ENCODE measurements at places on chromosomes 1 and 21. TPM values are rescaled to one million over a fixed set of nuclear protein-coding genes. Genes with fewer than 3 reads are reported as not detected.

GRCh38 chr1:3543076-3544039, 68.0 kb downstream of the MEGF6 start:
- DNase-seq = peak; percentile 92

GRCh38 chr21:38438462-38438893, 59.8 kb downstream of the ERG start:
- peak; percentile 90 for DNase-seq

The FAM72B gene
- total RNA-seq = 2.5 TPM

The ERRFI1 gene
- total RNA-seq = 96.6 TPM

DNA sequence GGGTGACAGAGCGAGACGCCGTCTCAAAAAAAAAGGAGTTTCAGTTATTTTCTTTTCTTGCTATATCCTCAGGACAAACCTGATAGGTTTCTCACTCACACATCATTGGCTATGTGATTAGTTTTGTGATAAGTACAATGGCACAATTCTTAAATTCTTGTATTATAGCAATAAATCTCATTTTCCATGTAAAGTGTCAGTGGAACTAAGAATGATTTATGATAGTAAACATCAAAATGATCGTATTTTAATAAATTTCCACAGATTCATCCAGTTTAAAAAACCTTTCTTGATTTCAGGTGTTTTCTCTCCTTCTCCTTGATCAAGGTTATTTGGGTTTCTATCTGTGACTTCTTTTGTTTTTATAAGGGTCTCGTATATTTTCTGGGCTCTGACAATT, 3.5 kb downstream of the DNAJC28 start:
- DNase-seq = no peak

- no peak for DNase-seq
Observed at GRCh38 chr1:178534137-178534868, 21.4 kb downstream of the TEX35 start.

The ZSWIM5 gene
- total RNA-seq = 0.73 TPM

GRCh38 chr1:220198186-220199005, 73.9 kb downstream of the RAB3GAP2 start:
- no peak for DNase-seq

DNA sequence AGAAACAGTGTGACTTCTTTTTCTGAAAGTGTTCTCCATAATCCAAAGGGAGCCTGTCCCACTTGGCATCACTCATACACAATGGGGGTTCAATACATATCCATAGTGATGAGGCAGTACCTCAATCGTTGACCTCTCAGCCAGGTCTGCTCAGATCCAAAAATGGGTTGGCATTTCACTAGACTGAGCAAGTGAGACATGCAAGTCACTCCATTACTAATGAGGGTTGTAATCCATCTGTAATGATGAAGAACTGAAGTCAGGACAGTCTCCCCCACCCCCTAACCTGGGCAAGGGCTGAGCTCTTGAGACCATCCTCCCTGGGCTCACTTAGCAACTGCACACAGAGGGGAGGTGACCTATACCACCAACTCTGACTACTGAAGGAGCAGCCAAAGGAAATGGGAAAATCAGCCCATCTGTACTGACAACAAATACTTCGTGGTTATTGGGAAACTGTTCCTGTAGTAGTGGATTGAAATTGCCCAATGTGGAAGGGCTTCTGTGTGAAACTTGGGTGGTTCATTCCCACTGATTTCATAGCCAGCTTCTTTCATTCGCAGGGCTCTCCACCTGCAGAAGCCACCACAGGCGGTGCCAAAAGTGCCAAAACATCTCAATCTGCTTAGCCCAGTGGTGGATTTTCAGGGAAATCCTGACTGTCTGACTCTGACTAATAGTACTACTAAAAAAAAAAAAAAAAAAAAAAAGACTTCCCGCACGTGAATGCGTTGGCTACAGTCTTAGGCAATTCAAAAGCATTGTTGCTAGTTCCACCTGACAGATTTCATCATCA, 5.0 kb downstream of the NGF start:
- DNase-seq = no peak

DNA sequence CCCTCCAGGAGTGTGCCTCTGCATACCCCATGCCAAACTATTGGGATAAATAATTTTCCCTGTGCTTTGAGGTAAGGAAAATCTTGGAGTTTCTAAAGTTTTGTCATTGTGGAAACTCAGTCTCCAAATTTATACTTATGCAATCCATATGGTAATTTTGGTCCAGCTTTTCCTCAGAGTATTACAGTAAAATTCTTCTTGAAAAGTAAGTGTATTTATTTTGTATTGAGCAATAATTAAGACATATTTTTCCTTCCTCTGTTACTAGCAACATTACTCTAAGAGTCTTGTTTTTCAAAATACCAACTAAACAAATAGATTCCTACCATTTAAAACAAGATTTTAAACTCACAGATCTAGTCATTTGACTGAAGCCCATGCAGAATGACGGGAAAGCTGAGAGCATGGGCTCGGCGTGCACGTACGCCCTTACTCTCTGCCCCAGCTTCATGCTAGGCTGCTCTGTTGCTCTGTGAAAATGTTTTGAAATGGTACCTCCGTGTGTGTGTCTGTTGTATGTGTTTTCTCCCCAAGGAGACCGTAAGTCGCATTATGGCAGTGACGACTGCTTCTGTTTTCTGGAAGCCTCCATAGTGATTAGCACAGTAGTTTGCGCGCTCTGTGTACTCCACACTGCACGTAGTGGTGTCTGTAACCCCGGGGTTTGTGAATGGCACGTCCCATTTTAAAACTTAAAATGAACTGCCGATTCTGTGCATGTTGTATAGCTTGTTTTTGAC, 165.3 kb downstream of the SDCCAG8 start:
- DNase-seq = no peak

DNA sequence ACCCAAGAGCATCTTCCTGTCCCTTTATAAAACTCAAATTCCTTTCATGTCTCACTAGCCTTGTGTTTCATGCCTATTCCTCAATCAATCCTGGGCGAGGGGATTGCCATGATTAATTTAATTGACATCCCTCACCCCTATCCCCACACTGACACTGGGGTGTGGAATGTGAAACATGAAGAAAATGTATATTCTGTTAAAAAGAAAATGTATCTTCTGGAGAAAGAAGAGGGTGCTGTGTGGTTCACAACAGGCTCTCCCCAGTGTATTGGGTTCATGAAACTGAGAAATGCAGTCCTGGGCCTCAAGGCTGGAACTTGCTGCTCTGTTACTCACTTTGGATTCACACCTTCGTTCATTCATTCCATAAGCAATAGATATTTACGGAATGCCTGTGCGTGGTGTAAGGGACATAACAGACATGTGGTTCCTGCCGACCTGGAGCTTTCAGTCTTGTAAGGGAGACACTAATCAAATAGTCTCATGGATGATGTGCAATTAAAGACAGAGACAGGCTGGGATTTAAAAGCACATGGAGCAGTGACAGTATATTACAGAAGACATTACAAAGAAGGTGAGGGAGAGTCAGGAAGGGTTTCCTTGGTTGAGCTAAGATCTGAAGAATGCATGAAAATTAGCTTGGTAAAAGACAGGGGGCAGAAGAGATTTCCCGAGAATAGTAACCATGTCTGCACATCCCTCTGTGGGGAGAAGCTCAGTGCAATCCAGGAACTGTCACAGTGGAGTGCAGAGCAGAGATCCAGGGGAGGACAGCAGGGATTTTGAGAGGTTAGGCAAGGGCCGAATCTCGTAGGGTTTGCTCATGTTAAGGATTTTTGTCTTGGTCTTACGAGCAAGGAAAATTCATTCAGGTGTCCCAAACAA, 32.1 kb downstream of the SERTAD4 start:
- DNase-seq = no peak

DNA sequence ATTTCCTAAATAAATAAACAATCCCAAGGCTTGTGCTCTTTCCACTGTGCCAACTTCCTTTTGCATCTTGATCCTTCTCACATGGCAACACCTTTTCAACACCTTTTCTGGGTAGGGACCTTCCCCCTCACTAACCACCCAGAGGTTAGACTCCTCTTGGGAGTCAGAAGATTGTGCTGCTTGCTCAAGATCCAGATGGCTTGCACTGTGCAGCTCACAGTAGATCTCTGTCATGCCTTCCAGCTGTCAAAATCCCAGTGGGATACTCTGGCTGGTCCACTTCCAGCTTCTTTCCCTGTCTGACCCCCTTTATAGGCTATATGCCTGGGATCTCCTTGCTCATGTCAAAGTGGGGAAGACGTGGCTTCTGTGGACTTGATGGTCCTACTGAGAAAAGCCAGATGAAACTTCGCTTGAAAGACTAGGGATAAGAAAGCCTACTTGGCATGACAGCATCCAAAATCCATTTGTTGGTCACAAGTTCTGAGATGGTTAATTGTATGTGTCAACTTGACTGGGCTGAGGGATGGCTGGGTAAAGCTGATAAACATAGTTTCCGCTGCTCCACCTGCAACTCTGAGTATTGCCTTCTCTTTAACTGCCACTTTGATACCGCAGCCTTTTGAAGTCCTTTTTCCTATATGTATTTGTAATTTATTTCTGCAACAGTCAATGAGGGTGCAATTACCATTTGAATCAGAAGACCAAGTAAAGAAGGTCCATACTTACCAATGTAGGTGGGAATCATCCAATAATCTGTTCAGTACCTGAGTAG, 74.5 kb downstream of the S1PR1 start:
- DNase-seq = no peak

- no peak for DNase-seq
Observed at GRCh38 chr1:153973525-153973924, 3.9 kb downstream of the JTB start.

DNA sequence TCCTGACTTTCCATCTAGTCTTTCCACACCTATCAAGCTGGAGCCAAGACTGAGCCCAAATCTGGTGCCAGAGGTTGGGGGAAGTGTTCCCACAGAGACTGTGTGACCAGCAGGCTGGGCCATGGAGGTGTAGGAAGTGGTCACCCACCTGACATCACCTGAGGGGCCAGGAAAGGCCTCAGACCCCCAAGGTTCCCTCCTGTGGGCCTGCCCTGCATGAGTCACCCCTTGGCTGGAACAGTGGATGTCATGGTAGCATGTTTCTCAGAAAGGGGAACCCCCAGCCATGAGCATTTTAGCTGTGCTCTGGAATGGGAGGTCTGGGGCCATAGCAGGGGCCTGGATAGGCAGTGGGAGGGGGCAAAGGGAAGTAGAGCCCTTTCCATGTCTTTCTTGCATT, 5.7 kb upstream of the TNFRSF8 start:
- no peak for DNase-seq

The MCOLN2 gene
- not detected for total RNA-seq

The GCSAML gene
- not detected for total RNA-seq

The ETV3L gene
- not detected for total RNA-seq

- DNase-seq = no peak
Observed at GRCh38 chr21:44569861-44570517, 3.5 kb upstream of the KRTAP10-4 start.

- no peak for DNase-seq
Observed at GRCh38 chr1:151867321-151867720, 13.8 kb upstream of the THEM5 start.

- DNase-seq = no peak
Observed at GRCh38 chr1:113943028-113943811, 14.1 kb downstream of the HIPK1 start.

The LEPR gene
- total RNA-seq = 14.2 TPM

The FCGR3B gene
- total RNA-seq = not detected

The CRNN gene
- total RNA-seq = not detected

GRCh38 chr1:230208619-230209261, 141.7 kb downstream of the GALNT2 start:
- no peak for DNase-seq

The C1orf226 gene
- 2.7 TPM for total RNA-seq

The CLCNKA gene
- total RNA-seq = not detected

DNA sequence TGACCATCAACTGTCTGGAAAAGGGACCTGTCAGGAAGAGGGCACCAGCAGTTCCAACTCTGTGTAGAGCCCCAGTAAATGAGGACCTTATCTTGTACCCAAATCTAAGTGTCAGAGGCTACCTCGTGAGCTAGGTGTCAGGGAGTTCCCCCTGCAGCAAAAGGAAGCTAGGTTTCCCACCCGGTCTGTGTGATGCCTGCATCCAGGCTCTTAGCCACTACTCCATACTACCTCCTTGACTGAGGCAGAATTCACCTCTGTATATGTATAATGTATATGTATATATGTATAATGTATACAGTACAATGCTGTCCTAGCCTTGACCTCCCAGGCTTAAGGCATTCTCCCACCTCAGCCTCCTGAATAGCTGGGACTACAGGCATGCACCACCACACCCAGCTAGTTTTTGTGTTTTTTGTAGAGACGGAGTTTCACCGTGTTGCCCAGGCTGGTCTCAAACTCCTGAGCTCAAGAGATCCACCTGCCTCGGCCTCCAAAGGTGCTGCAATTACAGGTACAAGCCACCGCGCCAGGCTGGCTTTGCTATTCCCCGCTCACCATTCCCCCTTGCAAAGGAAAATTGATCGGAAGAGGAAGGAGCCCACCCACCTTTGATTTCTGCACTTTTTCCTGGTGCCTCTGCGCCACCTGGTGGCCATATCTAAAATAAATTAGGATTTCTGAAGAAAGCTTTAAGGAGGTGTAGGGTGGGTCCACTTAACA, 15.7 kb upstream of the LUZP1 start:
- no peak for DNase-seq

The AKNAD1 gene
- 0.70 TPM for total RNA-seq

GRCh38 chr1:243286409-243287122, 30.7 kb downstream of the SDCCAG8 start:
- no peak for DNase-seq

DNA sequence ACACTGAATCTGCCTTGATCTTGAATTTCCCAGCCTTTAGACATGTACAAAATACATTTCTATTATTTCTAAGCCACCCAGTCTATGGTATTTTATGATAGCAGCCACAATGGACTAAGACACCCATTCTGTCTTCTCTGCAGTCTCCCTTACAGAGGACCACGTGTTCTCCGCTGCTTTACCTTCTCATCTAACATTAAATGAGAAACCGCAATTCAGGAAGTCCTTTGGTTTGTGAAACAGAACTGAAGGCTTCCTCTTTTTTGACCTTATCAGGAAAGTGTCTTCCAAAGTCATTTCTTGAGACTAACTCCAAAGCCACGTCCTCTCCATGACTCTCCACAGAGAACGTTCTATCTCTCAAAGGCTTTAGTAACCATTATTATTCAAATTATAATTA, 560.1 kb downstream of the OMA1 start:
- DNase-seq = no peak

The TRAF3IP3 gene
- not detected for total RNA-seq

The NHLH1 gene
- 0.31 TPM for total RNA-seq

The PCAT6 gene
- 3.8 TPM for total RNA-seq

The BSND gene
- total RNA-seq = not detected

The CAPN8 gene
- not detected for total RNA-seq

- no peak for DNase-seq
Observed at GRCh38 chr1:163104385-163105099, 35.4 kb downstream of the RGS4 start.

DNA sequence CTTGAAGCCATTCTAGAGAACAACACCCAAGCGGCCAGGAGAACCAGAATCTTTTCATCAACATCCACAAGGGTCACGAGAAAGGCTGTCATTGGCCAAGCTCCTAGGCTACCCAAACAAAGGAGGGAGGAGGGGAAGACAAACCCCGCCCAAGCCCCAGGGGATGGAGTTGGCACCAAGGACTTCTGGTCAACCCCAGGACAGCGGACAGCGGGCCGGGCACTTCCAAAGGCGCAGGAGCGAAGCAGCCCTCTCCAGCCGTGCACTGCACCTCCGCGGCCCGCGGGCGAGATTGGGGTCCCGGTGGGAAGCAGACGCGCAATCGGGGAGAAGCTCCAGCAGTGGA, at the start of gene CLIC6:
Gene CLIC6 (plus strand): TSS at position 192 of the 346 bp plus-strand sequence. CDS start 395 bp downstream, outside the sequence.
- DNase-seq = no peak

- no peak for DNase-seq
Observed at GRCh38 chr1:87867626-87868025, 538.9 kb downstream of the LMO4 start.
